ENCODE measurements at places on chromosomes 1 and 21.

DNA sequence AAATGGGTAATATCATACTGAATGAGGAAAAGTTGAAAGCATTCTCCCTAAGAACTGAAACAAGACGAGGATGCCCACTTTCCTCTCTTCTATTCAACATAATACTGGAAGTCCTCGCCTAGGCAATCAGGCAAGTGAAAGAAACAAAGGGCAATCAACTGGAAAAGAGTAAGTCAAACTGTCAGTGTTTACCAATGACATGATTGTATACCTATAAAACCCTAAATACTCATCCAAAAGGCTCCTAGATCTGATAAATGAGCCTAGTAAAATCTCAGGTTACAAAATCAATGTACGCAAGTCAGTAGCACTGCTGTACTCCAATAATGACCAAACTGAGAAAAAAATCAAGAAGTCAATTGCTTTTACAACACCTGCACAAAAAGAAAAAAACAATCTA is 575.8 kb upstream of the PRMT6 start:
- no peak for DNase-seq

GRCh38 chr1:56819387-56819899 is at the start of gene FYB2:
FYB2 (minus strand) TSS chr1:56819404; CDS start chr1:56819290, 114 bp downstream.
- no peak for DNase-seq

DNA sequence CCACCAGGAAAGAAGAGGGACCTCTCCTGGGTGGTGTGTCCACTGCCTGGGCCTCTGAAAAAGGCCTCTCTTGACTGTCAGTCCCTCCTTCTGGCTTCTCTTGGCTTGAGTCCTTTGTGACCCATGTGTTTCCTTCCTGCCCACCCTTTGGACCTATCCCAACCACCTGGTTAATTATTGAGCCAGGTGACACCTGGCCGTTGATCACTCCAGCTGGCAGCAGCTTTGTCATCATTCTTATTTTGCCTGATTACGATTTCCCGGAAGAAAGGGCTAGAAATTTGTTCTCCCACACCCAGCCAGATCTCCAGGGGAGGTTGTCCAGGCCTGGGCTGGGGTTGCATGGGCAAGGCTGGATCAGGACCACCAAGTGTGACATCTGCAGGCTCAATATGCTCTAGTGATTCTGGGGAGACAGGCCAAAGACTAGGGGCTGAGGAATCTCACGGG is 24.8 kb downstream of the CSF1 start:
- DNase-seq, result no peak

DNA sequence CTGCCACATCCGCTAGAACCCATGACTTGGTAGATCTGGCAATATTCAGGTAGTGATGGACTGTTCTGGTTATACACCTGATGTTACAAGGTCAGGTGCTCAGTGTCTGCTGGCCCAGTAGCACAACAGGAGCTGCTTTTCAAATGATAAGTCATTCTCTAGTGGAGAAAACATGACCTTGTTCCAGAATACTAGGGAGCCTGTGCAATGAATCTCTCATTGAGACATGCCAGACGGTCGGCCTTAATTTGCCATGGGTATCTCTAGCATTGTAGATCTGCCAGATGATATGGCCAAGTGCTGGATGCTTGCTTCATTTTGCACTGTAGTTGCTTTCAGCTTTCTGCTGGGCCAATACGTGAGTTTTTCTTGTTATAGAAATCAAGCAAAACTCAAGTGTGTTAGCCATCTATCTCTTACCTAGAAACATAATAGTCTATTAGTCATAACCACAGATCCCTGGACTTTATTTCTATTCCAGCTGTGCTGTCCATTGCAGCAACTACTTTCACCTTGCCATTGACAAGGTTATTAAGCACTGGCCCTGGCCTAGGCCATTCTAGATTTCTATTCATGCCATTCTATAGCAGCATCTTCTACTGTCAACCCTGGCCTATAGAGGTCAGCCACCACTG is 13.9 kb upstream of the CENPF start:
- no peak for DNase-seq

DNA sequence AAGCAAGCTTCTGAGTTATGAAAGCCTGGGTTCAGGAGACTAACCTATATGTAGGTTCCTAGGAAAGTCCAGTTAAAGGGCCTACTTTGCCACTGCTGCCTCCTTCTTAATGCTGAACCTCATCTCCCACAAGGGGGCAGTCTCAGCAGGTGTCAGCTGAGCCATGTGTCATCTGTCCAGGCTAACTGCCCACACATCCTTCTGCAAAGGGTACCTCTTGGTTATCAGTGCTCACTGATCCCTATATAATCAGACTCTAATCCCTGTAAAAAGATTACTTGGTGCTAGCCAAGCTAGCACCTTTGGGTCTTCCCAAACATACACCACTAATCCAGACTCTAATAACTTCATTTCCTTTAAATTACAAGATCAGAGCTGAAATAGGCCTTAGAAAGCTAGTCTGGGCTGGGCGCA is 9.0 kb downstream of the PRDX1 start:
- peak; percentile 24 for DNase-seq

DNA sequence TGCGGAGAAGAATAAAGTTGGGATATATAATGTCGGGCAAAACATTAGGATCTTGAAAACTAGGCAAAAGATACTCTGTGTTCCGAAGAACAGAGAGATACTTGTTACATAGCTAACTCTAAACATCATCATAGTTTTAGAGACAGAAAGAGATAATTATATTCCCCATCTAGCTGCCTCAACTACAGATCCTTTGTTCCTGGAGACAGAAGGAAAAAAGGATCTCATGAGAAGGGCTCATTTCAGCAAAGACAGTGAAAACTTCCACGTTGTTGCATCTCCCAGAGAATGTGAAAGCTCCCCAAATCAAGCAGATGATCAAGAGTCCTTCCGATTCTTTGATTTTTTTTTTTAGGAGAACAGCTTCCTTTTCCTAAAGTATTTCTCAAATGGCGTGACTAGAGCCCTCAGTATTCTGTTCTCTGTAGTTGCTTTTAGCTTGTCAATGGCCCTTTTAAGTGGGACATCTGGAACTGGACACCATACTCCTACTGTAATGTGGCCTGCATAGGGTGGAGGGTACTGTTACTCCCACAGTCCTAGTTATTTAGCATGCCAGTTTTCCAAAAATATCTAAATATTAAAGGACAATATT is 1048.2 kb downstream of the TTLL7 start:
- DNase-seq, result no peak

DNA sequence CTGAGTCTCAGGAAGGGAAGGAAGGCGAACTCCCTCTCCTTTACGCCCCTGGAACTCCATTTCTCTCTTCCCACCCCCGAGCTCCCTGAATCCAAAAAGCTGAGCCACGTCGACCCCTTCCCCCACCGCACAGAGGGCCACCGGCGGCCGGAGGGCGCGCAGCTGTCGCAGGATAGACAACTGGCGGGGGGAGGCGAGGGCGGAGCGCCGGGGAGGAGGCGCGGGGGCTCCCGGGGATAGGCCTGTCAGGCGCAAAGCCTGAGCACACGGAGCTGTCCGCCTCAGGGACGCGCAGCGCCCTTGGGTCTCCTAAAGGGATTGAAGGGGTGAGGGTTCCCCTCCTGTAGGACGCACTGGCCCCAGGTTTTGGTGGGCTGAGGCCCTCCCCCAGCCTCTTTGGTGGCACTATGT is 752 bp upstream of the ACTA1 start:
- no peak for DNase-seq

- DNase-seq, result no peak
These were observed 89.1 kb downstream of the BCAR3 start for GRCh38 chr1:93592551-93592949.

- DNase-seq, result no peak
These were observed 40.4 kb downstream of the OLIG1 start for GRCh38 chr21:33110340-33110715.

- DNase-seq, result no peak
These were observed 157.7 kb downstream of the TRIM33 start for GRCh38 chr1:114353262-114353661.

DNA sequence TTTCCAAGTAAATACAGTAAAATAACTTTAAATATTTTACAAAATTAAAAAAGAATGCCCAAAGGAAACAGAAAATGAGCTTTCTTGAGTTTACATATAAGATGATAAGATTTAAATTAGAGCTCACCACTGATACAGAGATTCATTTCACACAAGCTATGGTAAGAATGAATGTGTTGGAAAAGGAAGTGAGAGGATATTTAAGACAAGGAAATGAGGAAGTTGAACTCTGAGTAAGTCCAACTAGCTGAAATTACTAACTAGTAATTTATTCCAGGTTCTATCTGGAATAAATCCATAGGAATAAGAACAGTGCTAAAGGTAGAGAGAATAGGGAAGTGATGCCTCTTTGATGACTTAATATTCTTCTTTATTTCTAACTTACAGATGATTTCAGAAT is 42.4 kb downstream of the FNBP1L start:
- no peak for DNase-seq

DNA sequence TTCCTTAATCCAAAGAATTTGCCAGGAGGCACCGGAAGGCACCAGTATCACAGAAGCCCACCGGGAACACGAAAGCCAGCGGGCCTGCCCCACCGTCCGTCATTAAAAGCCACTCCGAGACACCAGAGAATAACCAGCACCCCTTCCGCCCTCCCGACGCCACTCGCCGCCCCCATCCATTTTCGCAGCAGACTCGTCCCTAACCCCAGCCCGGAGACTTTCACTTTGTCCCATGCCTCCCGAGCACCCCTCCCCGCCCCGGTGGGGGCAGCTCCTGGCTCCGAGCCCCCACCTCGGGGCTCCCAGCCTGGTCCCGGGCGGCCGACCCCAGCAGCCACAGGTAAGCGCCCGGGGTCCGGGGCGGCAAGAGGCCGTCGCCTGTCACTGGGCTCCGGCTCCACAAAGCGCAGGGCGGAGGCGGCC is 105.4 kb downstream of the SLC45A1 start:
- DNase-seq, result no peak

Measured in GF-D8 (cell line).